Muscle of back (tissue), 13 donors: ENCODE measurements at places on chromosomes 5 and 9. TPM values are rescaled to one million over a fixed set of nuclear protein-coding genes. Genes with fewer than 3 reads are reported as not detected.

Gene ASPN
- polyA plus RNA-seq: 372 TPM

DNA sequence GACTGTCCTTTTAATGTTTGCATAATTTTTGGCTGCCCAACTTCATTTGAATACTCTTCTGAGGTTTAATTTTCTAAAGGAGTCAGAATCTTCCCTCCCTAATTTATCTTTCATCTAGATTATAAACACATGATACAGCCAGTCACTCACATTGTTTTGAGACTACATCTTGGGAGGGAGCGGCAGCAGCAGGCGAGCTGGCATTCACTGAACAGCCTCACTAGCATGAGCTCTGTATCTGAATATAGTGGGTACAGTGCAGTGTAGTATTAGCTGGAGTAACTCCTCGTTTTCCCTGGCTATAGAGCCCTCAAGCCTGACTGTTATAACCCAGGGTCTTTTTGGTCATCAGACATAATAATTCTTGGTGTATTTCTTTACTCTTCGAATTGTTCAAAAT is 969.2 kb upstream of the COX7C start:
- no peak for DNase-seq

GRCh38 chr5:28110781-28111180 is 1072.4 kb upstream of the CDH9 start:
- DNase-seq: no peak

Gene SHISAL2B
- 0.28 TPM for polyA plus RNA-seq

DNA sequence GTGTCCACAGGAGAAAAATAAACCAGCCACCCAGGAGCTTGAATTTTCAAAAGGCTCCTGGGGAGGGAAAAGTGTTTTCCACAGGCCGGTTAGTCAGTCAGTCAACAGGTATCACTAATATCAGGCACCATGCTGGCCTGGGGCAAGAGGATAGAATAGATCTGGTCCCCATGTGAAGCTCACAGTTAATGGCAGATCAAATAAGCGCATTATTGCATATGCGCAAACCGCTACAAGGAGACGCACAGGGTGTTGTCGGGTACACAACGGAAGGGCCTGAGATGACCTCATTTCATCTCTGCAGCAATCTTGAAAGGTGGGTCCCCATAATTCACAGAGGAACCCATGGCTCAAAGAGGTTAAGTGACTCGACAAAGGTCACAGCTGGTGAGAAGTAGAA is 260.7 kb downstream of the CRB2 start:
- DNase-seq: no peak

Gene CEMIP2
- 34.4 TPM for polyA plus RNA-seq

Gene QRFP
- polyA plus RNA-seq: 0.33 TPM
